CD4-positive, alpha-beta T cell treated with Interleukin-6 for 4 hours (primary cell): ENCODE measurements at places on chromosomes 12 and 14.

- no peak for DNase-seq
Observed at GRCh38 chr12:21771311-21771710, 3.2 kb downstream of the KCNJ8 start.

- no peak for DNase-seq
Observed at GRCh38 chr12:76274420-76275083, 73.7 kb downstream of the BBS10 start.

DNA sequence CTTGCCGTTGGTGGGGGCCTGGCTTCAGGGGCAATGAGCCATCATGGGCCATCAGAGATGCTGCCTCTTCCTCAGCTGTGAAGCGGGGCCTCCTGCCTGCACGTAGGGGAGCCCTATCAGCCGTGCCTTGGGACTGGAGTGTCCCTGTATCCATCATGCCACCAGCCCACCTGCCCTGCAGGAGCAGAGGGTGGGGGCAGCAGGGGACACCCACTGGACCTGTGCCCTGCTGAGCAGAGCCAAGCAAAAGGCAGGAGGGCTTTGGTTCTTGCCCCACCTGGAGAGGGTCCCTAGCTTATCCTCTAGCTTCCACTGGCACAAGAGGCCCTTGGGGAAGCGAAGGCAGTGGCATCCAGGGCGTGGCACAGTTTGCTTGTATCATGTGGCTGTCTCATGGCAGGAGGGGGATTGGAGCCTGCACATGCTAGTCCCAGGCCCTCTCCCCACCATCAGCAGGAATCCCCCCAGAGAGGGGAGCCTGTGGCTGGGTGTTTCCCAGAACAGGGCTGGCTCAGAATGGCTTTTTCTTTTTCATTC lies 10.1 kb downstream of the ADSS1 start:
- DNase-seq = no peak

DNA sequence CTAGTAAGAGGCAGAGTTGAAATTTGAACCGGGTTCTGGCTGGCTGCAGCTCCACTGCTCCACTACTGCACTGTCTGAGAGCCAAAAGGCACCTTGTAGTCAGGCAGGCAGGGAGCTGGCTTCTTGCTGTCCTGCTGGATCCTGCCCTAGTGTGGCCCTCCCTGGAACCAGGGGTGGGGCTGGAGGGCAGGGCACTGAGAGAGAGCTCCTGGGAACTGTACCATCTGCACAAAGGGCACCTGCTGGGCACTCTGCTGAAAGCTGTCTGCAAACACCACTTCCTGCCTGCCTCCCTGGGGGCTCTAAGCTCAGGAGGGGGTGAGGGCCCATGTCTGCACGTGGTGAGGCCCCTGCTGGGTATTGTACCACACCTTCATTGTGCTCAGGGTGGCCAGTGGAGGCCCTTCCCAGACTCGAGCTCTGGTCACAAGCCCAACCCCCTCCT lies 19.0 kb upstream of the TCL1B start:
- no peak for DNase-seq

DNA sequence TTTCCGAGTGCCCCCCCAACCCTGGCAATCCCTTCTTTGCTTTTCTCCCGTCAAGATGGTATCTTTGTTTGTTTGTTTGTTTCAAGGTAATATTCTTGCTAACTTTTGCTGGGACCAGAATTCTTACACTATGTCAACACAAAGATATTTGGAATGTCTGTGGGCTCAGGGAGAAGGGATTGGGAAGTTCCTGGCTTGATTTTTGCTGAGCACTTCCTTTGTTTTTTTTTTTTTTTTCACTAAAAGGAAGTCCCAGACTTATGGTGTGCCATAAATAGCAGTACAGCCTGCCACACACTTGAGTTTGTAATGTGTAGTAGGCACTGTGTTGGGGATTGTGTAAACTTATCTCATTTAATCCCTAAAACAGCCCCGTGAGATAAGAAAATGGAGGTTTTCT lies 11.2 kb upstream of the RNU6-7 start:
- no peak for DNase-seq

- DNase-seq = no peak
Observed at GRCh38 chr12:113440947-113441782, 19.0 kb downstream of the SDSL start.

DNA sequence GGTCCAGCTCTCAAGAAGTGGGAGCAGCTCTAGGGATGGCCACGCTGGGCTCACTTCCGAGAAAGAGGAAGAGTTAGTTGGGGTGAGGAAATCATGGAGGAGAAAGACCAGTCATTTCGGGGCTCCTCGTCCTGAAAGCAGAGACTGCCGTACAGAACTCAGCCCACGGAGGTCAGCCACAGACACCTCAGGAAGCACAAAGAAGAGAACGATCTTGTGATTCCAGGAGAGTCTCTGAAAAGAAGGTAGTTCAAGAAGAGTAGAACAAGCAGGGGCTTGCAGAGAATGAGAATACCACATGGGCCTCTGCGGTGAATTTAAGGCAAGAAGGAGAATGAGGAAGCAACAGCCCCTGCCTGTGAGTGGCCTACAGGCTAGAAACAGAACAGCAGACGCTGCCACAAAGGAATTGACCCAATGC lies 311.9 kb downstream of the CACNA1C start:
- no peak for DNase-seq

- no peak for DNase-seq
Observed at GRCh38 chr12:48366131-48366530, 15.4 kb upstream of the ZNF641 start.

GRCh38 chr12:94211021-94211420 lies 62.6 kb downstream of the PLXNC1 start:
- no peak for DNase-seq

DNA sequence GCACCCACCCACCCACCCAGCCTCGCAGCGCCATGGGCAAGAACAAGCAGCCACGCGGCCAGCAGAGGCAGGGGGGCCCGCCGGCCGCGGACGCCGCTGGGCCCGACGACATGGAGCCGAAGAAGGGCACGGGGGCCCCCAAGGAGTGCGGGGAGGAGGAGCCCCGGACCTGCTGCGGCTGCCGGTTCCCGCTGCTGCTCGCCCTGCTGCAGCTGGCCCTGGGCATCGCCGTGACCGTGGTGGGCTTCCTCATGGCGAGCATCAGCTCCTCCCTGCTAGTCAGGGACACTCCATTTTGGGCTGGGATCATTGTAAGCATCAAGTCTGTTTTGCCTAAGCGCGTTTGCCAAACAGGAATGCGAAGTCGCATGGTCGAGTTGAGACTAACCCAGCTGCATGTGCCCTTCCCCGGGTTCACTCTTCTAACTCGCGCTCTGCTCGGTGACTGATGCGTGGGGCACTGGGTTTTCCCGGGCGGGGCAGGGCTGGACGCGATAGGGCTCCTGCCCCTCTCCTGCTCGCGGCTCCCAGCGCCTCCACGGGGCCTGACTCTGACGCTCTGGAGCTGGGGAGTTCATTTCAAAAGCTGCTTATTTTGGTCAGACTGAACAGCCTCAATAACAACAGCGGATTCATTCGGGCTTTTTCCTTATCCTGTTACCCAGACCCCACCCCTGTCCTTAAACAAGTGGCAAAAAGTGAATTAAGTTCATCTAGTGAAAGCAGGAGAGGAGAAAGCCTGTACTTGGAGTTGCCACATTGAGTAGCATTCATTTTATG lies 458 bp downstream of the SSPN start:
- no peak for DNase-seq

- DNase-seq = no peak
Observed at GRCh38 chr12:118025168-118025567, 8.7 kb downstream of the RFC5 start.

- DNase-seq = peak; percentile 23
Observed at GRCh38 chr12:109910969-109911348, 10.9 kb downstream of the TCHP start.

GRCh38 chr12:101706403-101706802 lies 9.0 kb downstream of the CHPT1 start:
- no peak for DNase-seq

DNA sequence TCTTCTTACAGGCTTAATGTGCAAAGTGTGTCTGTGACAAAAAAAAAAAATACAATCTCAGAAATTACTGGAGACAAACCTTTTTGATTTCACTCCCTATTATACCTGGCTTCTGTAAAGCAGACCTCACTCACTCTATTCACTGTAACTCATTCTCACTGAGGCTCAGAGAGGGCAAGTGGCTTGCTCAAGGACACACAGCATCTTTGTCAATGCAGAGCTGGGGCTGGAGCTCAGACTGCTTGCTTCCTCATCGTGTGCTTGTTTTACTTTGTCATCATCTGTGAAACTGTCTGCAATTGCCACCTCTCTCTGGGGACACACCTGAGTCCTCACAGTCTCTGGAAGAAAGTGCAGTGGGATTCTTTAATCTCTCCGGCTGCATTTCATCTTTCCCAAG lies 120.0 kb downstream of the PTPN11 start:
- DNase-seq = no peak

DNA sequence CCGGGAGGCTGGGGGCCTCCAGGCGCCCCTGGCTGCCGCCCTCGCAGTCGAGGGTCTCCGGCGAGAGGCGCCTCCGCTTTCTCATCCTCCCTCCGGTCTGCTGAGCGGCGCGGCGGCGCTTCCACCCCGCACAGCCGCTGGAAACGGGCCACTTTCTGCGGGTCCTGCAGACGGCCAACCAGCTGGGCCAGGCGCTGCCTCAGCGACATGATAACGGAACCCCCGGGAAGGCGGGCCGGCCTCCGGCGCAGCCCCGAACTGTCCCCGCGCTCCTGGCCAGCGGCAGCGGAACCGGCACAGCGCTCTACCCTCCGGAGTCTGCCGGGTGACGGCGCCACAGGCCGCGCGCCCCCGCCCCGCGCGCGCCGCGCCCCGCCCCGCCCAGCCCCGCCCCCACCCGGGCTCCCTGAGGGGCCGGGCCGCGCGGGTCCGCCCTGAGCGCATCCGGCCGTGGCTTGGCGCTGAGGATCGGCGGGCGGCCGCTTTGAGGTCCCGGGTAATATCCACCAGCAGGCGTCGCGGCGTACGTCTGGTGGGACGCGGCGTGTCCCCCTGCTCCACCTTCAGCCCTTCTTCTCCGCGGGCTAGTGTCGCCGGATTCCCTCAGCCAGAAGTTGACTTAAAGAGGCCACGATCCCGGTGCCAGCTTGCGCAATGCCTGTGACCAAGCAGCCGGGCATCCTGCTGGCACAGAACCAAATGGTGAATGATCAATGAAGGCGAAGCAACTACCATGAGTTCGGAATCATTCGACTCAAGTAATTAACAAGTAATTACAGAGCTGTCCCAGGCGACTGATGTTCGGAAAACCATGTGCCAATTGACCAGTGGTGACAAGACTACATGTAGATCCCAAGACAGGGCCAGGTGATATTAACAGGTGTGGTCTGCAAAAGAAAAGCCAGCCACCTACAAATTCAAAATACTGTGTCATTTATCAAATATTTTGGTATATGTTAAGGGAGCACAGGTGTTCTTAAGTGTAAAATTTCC lies at the start of gene SGPP1:
TSS of gene SGPP1 (minus strand) at position 330 of the 993 bp plus-strand sequence. CDS start at position 209, 121 bp downstream.
- peak; percentile 86 for DNase-seq

DNA sequence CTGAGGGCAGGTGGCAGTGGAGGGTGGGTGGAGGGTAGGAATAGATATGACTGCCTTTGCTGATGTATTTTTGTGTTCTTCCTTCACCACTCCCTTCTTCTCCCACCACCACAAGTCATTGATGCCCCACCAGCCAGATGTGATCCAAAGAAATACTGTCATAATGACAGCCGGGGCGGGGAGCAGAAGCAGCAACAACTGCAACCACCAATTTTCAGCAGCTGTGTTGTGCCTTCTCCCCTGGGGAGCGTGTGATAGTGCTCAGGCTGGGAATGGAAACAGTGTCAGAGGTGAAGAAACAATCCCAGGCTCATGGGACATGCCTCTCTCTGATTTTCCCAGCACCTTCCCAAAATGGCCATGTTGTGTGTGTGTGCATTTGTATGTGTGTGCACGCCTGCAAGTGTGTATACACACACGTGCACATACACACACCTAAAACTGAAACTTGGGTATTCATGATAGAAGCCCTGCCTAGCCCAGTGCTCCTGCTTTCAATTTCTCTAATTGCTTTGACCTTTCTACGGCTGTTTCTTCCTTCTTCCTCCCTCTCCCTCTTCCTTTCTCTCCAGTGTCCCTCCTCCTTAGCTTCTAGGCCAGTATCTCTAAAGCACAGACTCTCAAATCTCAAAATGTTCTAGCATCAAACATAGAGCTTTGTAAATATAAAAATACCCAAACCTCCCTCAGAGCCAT lies 299.2 kb upstream of the FKBP4 start:
- no peak for DNase-seq

DNA sequence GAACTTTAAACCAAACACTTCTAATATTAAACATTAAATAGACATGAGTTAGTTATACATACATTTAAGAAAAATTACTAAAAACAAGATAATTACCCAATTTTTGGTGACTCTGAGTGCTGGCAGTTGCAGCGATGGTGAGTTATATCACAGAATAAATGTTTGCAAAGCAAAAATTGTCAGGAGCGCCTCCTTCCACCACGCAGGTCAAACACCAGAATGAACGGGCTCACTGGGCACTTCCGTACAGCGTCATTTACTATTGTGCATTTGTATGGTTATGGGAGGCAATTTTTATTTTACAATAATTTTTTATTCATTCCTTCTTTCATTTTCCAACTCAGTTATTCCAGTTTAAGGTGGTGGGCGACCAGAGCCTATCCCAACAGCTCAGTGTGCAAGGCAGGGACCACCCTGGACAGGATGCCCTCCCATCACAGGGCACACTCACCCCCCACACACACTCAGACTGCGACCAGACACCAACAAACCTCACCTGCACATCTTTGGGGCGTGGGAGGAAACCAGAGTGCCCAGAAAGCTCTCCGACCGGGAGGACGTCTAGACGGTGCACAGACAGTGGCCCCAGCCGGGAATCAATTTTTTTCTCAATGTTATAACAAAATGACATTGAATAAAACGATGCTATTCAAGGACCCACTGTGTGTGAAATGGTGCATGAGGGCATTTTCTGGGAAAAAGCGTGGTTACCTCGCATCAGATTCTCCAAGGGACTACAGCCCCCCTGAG lies 67.2 kb downstream of the TESC start:
- no peak for DNase-seq

DNA sequence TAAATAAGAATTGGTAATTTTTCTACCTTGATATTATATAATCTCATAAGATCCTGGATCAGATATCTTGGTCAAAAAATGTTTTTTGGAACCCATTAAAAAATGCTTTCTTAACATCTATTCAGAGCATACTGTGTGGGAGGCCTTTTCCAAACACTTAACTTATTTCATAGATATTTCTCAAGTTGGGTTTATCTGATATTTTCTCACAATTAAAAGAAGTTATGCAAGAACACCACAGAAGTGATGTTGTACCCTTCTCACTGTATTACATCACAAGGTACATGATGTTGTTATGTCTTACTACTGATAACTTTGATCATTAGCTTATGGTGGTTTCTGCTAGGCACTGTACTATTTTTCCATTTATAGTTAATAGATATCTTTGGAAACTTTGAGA lies 23.4 kb upstream of the PRPF39 start:
- no peak for DNase-seq
